Bone marrow (tissue), 2 donors: ENCODE measurements at places on chromosomes 6 and 20.
A peak's percentile ranks its signal among the peaks of the same experiment; 100 is the strongest.

DNA sequence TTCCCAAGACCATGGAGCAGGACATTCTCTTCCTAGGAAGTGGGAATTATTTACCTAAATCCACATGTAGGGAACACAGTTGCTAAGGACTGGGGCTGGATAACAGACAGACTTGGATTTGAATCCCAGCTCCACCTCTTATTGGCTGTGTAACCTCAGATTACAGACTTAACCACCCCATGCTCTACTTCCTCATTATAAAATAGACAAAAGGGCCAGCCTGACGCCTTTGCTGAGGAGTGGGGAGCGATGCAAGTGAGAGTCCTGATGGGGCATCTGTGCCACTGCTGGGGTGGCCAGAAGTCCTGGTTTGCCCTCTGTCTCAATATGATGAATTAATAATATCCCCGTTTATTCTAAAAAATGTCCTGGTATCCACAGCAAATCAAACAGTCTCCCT, 46.8 kb downstream of the SPATA2 start:
- no peak for DNase-seq

DNA sequence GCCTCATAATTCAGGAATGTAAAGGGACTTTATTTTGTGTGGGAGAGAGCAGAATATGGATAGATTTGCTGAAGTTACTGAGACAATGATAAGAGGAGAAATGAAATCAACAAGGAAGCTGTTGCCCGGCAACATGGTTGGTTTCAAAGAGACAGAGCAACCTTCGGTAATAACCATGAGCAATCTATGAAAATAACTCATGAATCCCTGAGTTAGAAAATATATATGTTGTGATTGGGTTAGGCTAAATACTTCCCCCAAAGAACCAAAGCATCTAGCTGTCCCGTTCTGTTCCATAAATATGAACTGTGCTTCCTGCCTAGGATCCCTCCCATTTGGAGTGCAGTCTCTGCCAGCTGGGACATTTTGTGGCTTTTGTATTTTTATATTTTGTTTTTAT, 23.1 kb downstream of the SERPINB1 start:
- no peak for DNase-seq

GRCh38 chr6:50843842-50844241, 25.2 kb downstream of the TFAP2B start:
- no peak for DNase-seq

DNA sequence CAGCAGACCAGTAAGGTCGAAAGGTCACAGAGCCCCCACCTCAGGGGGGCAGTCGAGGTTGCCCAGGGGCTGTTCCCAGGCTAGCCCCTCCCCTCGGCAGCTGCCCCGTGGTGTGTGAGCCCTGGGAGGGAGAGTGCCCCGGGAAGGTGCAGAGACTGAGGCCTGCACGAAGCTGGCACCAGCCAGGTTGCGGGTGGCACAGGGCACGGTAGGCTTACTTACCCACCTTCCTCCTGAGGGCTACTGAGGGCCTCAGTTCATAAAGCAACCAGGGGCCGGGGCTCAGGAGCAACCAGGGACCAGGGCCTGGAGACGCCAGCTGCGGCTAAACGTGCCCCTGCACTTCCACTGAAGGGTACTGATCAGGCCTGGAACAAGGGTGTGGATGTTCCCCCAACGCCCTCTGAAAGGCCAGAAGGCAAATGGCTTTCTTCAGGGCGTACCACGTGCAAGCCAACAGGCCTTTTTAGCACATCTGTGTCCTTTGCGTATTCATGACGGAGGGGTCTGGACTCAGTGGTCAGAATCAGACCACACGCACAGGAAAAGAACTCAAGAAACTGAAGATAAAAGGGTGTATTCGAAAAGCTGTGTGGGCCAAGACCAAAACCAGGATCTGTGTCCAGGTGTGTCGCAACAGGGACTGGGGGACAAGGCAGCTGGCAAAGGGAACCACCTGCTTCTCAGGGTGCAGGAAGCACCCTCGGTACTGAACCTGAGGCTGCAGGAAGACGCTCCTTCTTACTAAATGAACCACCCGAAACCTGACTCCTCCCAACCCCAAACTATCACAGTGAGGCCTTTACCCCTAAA, 24.5 kb upstream of the TCFL5 start:
- no peak for DNase-seq

DNA sequence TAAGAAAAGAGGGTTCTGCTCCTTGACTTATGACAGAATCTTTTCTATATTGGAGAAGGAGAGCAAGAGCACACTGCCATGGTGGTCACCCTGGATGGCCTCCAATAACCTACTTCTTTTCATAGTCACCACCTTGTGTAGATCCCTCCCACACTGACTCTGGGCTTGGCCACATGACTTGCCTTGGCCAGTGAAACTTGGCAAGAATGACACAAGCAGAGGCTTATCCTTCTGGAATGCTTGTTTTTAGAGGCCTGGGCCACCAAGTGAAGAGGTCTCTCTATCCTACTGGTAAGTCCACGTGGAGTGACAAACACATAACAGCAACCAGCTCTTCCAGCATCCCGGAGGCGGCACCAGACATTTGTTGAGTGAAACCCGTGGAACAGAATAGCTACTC, 349.4 kb upstream of the JARID2 start:
- DNase-seq = no peak

DNA sequence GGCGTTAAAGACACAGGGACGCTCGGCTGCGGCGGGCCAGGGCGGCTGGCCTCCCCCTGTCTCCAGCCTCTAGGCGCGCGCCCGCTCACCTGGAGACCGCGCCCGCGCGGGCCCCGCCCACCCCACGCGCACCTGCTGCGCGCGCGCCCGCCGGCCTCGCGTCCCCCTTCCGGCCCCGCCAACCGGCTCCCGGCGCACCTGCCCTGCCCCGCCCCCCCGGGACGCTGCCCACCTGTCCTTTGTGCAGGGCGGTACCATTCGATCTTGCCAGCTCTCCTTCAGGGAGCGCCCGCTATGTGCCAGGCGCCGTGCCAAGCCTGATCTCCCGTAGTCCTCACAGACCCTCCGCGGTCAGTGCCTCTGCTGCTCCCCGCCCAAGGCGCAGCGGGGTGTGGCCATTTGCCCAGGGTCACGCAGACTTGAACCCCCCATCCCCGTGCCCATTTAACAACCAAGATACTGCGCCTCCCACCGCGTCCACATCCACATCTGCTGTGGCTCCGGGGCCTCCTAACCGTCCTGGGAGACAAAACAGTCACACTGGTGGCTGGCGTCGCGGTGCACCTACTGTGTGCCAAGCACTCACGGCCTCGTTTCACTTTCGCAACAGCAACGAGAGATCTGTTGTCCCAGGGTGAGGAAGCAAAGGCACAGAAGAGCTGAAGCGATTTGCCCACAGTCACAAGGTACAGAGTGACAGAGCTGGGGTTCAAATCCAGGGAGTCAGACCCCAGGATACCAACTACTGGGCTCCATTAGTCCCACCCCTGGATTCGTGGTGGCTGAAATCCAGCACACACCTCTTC, 48.1 kb downstream of the NOL4L start:
- no peak for DNase-seq

DNA sequence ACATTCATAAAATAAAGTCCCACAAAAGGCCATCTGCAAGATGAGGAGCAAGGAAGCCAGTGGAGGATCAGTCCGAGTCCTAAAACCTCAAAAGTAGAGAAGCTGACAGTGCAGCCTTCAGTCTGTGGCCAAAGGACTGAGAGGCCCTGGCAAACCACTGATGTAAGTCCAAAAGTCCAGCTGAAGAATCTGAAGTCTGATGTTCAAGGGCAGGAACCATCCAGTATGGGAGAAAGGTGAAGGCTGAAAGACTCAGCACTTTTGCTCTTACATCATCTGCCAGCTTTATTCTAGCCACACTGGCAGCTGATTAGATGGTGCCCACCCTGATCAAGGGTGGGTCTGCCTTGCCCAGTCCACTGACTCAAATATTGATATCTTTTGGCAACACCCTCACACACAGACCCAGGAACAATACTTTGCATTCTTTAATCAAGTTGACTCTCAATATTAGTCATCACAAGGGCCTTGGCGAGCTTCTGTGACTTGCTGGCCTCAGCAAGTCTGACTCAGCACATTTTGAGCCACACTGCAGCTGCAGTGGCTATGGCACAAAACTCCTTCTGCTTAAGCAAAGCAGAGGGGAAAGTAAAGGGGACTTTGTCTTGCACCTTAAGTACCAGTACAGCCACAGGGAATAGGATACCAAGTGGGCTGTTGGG, 1370.3 kb upstream of the CITED2 start:
- DNase-seq = no peak

DNA sequence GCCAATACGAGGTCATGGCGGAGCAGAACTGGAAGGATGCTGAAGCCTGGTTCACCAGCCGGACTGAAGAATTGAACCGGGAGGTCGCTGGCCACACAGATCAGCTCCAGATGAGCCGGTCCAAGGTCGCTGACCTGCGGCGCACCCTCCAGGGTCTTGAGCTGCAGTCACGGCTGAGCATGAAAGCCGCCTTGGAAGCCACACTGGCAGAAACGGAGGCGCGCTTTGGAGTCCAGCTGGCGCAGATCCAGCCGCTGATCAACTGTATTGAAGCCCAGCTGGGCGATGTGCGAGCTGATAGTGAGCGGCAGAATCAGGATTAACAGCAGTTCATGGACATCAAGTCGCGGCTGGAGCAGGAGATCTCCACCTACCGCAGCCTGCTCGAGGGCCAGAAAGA, 296.9 kb downstream of the OGFRL1 start:
- DNase-seq = no peak

GRCh38 chr6:136158971-136159370, 91.1 kb downstream of the MTFR2 start:
- no peak for DNase-seq

DNA sequence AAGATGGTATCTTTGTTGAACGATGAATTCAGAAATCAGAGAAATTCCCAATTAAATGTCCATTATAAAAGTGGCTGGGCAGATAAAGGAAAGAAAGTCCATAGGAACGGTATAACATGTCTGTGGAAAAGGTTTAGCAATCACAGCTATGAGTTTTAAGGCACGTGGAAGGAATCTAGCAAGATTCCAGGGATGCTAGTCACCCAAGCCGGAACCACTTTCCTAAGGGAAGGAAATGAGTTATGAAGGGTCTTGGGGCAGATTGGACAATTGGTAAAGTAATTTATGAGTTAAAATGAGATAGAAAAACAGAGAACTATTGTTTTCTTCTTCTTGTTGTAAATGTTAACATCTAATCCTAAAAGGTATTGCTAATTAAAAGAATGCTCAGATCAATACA, 384.8 kb downstream of the ADGRB3 start:
- DNase-seq = no peak

DNA sequence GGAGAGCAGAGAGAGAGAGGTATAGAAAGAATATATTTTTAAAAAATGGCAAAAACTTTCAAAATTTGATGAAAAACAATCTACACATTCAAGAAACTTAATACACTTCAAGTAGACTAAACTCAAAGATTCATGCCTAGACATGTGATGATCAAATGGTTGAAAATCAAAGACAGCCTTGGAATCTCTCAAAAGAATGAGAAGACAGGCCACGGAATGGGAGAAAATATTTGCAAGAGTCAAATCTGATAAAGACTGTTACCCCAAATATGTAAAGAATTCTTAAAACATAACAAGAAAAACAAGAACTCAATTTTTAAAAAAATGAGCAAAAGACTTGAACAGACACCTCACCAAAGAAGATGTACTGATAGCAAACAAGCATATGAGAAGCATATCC, 49.7 kb downstream of the THEMIS start:
- DNase-seq = no peak

GRCh38 chr6:32177183-32177787, 920 bp upstream of the RNF5 start:
- DNase-seq = no peak

DNA sequence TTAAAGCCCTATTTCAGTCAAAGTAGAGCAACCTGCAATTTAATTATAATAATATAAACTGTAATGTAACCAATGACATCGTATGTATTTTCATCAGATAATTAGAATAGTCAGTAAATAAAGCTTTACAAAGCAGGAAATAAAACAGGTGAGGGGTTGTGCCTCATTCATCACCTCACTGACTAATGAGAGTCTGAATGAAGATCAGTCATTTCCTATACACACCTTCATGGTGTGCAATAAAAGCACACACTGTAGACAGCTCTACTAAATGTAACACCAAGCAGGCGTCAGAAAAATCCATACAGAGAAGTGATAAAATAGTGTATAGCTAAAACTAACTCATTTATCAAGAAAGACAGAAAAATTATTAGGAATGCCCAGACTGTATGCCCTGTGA, 105.9 kb downstream of the MAN1A1 start:
- no peak for DNase-seq

DNA sequence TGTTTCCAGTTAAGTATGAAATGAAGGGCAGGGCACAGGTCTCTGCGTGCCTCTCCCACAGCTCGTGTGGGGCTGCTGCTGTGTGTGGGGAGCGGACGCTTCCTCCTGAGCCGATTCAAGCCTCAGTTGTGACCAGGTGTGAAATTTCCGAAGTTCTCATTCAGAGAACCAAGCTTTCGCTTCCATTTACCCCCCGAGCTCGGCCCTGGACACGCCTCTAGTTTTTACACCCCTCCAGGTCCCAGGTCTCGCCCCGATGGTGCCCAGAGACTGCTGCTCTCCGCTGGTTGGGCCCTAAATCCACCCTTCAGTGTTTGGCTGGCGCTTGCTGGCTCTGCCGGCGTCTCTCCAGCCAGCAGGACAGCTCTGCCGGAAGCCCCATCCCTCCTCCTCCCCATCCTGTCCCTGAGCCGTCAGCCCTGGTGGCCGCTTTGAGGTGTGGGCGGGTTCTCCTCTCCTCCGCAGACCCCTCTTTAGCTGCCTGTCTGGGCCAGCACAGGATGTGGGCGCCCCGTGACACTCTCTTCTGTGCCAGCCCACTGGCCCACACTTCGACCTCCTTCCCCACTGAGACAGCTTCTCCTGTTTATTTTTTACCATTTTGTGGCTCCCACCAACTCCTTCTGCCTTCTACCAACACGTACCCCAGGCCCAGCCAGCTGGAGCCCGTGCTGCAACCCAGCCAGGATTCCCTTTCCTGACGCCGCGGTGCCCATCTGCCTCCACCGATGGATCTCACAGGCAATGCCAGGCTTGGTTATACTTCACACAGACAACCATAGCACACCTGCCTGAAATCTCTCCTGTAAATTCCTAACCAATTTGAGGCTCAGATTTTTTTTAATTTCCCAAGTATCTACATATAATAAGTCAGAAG, 142.8 kb downstream of the DLL1 start:
- DNase-seq = peak; percentile 87
